WTC11 (cell line): ENCODE measurements at places on chromosomes 11 and 22.

DNA sequence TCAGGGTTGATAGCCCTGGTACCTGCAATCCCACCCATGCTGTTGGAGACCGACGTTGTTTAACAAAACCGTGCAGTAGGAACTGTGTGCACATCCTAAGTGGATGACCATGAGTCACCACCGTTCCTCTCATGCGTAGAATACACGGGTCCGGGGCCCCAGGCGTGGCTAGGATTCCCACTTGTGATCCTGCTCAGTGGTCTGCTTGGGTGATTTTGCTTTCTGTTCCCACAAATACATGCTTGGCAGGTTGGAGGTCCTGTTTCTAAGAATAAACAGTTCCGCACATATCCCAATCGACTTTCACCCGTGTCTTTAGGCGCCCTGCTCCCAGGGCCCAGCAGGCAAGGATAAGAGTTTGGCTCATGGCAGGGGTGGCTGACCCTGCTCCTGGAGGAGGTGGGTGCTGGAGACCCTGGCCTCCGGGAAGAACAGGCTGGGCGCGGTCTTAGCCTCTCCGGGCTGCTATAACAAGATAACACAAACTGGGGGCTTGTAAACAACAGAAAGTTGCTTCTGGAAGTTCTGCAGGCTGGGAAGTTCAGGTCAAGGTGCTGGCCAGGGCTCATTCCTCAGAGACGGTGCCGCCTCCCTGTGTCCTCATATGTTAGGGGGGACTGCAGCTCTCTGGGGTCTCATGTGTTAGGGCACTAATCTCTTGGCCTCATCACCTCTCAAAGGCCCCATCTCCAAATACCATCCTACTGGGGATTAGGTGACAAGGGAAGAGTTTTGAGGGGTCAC lies 1028.3 kb downstream of the BRD1 start:
- no peak for DNase-seq

DNA sequence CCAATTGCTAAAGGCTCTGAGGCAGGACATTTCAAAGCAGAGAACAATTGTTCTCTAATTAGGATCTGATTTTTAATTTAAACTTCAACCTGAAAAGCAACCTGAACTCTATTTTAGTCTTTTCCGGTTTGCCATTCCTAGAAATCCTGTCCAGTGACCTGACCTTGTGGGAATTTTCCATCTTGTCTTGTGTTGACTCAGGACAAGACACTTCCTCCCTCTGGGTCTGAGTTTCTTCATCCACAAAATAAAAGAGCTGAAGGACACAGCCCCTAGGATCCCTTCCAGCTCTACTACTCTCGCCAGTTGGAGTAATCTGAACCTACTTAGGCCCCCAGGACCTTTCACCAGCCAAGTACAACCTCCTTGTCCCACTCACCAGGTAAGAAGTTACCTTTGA lies 66.5 kb upstream of the POU2AF1 start:
- DNase-seq: no peak

DNA sequence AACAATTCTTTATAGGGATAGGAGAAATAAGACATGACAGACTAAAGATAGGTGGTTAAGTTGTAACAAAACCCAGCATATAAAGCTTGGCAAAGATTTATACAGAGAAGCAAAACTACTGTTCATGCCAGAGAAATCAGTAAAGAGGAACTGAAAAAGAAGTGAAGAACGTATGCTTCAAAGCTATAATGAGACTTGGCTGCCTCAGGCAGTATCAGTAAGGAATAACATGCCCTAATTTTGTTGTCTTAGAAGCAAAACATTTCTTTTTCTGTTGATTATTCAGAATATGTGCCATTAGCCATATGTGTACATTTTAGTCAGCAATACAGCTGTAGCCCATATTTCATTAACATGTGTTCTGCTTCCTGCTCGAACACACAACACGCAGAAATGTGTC lies 403.2 kb downstream of the NELL1 start:
- DNase-seq: no peak

- no peak for DNase-seq
Measured at GRCh38 chr11:131629925-131630540, 259.6 kb downstream of the NTM start.

- DNase-seq: no peak
Measured at GRCh38 chr11:2644844-2645778, 54.7 kb downstream of the KCNQ1OT1 start.

- no peak for DNase-seq
Measured at GRCh38 chr11:132648851-132649250, 883.5 kb downstream of the OPCML start.

DNA sequence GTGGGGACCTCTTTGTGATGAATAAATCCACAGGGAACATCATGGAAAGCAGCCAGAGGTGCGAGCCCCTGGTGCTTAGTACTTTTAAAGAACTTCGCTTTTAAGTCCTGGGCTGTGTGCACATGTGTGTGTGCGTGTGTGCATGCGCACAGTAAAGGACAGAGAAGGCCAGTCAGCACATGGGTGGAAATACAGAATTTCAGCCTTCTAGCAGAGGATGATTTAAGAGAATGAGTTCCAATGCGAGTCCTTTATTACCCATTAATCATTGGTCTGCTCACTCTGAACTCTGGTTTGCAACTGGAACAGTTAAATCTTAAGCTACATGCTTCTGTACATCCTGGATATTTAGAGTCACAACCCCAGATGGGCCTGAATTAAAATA lies 18.9 kb downstream of the TEAD1 start:
- no peak for DNase-seq

DNA sequence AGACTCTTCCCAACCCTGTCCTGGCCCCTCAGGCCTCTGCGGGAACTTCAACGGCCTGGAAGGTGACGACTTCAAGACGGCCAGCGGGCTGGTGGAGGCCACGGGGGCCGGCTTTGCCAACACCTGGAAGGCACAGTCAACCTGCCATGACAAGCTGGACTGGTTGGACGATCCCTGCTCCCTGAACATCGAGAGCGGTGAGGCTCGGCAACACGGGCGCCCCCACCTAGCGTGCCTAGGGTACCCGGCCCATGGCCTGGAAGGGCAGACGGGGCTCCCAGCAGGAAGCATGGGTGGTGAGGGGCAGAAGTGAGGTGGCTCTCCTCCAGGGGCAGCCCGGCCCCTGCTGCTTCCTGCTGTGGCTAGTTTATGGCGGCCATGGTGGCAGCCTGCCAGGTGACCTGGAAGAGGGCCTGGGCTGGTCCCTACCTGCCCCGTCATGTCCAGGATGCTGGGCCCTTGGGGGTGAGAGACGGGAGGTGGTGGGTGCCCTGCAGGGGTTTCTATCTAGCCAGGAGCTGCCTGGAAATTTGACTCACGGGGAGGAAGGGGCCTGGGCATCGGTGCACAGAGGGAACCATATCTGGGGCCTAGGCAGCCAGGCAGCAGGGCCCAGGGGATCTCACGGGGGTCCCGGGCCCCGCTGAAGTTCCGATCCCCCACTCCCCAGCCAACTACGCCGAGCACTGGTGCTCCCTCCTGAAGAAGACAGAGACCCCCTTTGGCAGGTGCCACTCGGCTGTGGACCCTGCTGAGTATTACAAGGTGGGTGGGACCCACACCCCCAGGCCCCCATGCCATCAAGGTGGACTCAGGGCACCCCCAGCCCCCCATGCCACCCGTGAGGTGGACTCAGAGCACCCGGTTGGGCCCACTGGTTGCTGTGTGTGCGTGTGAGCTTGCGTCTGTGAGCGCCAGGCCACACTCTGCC lies 9.2 kb downstream of the MUC2 start:
- peak; percentile 7 for DNase-seq

DNA sequence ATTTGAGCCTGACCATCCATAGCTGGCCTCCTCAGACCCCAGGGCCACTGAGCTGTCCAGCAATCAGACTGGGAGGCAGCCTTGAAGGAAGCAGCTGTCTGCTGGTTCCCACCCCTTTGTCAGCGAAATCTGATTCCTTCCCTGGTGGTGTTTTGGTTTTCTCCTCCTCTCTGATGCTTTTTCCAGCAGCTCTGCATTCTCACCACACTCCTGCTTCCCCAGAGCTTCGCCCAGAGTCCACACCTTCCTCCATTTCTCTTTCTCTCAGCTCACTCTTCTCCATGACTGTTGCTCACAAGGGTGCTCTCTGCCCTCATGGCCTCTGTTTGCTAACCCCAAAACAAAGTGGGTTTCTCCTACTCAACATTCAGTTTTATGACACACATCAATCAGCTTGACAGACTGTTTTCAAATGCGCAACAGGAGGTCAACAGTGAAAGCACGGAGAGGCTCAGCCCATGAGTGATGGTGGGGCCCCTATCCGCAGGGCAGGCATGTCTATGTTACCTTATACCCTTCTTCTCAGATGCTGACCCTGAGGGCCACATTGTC lies 130.6 kb upstream of the MTNR1B start:
- DNase-seq: peak; percentile 28

DNA sequence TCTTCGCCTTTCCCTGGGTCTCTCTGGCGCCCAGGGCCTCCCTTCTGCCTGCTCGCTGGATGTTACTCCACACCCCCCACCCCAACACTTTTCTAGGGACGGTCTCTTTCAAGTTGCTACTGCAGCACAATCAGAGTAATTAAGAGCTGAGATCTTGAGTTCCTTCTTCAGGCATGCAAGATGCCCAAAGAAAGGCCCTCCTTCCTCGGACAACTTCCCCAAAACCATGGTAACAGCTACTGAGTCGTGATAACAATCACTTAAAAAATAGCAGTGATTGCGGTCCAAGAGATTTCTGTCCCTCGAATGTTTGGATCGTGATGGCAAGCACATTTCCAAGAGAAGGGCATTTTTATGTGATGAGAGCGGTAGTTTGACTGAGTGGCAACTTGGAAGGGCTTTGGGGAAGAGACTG lies 638 bp upstream of the TENM4 start:
- no peak for DNase-seq

DNA sequence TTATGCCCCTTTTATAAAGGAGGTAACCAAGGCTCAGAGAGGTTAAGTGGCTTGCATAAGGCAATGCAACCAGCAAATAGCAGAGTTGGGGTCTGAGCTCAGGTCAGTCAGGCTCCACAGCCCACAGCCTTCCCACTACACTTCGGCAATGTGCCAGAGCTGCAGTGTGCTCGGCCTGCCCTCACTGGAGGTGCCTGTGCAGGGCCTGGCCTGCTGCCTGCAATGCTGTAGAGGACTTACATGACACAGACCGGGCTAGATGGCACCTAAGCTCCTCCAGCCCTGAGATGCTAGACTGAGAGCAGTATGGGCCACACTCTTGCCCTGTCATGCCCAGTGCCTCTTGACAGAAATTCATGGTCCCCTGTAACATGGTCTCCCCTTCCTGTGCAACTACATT lies 49.8 kb downstream of the SERPINH1 start:
- no peak for DNase-seq

GRCh38 chr11:34114471-34114870 lies 9.0 kb downstream of the NAT10 start:
- DNase-seq: no peak

GRCh38 chr22:29735416-29735815 lies 15.6 kb downstream of the CABP7 start:
- no peak for DNase-seq

DNA sequence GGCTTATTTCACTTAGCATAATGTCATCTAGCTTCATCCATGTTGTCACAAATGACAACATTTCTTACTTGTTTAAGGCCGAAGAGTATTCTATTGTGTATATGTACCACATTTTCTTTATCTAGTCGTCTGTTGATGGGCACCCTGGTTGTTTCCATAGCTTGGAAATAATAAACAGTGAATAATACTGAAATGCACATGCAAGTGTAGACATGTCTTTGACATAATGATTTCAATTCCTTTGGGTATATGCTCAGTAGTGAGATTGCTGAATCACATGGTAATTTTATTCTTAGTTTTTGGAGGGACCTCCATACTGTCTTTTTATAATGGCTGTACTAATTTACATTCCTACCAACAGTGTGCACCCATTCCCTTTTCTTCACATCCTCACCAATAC lies 508.0 kb downstream of the NELL1 start:
- DNase-seq: no peak

DNA sequence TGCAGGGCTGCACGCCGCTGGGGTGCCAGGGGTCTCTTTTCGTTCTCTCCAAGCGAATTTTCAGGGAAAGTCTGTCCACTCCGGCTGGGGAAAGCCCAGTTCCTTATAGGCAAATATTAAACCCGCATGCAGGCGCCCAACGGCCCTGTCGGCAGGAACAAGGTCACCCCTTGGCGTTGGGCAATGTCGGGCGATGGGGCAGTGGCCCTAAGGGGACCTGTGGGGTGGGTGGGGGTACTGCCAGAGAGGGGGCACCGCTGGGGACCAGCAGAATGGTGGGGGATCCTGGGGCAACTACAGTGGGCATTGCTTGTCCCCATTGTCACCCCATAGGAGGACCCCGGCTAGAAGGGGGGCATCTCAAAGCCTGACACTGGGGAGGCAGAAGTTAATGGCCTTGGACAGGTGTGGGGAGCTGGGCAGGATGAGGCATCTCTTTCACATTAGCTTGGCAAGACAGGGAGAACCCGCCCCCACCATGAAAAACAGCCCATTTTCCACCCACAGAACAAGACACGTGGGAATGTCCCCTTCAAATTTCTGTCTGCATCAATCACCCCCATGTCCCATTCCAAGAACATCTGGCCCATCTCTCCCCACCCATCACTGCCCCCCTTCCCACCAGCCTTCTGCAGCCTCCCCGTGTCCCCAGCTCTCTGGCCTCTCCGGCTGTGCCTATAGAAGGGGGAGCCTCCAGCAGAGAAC lies 5.5 kb upstream of the IGF2 start:
- DNase-seq: no peak

GRCh38 chr11:44942029-44942955 lies 8.4 kb downstream of the TP53I11 start:
- DNase-seq: no peak

DNA sequence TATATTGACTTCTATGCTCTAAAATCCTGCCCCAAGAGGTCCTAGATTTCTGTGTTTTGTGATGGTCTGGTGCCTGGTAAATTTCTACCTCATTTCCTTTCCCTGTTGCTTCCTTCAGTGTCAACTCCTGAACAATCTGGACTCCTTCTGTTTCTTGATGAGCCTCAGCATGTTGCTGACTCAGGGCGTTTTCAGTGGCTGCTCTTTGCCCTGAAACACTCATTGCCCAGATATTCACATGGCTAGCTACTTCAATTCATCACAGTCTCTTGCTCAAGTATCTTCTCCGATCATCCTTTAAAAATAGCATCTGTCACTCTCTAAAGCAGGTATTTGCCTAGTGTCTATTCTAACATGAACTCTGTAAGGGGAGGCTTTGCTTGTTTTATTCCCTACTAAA lies 526.3 kb upstream of the RAG2 start:
- DNase-seq: no peak

DNA sequence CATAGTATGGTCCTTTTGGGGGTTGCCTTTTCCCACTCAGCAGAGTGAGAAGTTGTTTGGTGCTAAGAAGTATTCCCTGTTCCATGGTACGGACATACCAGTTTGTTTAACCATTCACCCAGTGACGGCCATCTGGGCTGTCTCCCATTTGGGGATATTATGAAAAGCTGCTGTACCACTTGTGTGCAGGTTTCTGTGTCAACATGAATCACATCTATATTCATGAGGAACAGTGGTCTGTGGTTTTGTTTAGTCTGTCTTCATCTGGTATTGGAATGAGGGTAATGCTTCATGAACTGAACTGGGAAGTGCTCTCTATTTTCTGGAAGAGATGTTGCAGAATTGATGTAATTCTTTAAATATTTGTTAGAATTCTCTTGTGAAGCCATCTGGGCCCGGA lies 89.5 kb downstream of the TRMU start:
- DNase-seq: no peak
